Dermis blood vessel endothelial cell (primary cell): ENCODE measurements at places on chromosomes 3 and 15. TPM values are rescaled to one million over a fixed set of nuclear protein-coding genes. Genes with fewer than 3 reads are reported as not detected.

The CPN2 gene
- total RNA-seq = not detected in 2 replicates

The GXYLT2 gene
- under 0.01 and 0.09 TPM in 2 replicates for total RNA-seq

The PSMD6 gene
- total RNA-seq = 90.2 and 121 TPM in 2 replicates

The PRSS50 gene
- total RNA-seq = not detected in 2 replicates
